IPS DF 19.7 (cell line): ENCODE measurements at places on chromosomes 1 and 21.

- DNase-seq: no peak
These were observed 1.1 kb upstream of the ABCD3 start for GRCh38 chr1:94416901-94417727.

GRCh38 chr1:188668083-188668482 lies 1809.6 kb downstream of the BRINP3 start:
- peak; percentile 25 for DNase-seq

DNA sequence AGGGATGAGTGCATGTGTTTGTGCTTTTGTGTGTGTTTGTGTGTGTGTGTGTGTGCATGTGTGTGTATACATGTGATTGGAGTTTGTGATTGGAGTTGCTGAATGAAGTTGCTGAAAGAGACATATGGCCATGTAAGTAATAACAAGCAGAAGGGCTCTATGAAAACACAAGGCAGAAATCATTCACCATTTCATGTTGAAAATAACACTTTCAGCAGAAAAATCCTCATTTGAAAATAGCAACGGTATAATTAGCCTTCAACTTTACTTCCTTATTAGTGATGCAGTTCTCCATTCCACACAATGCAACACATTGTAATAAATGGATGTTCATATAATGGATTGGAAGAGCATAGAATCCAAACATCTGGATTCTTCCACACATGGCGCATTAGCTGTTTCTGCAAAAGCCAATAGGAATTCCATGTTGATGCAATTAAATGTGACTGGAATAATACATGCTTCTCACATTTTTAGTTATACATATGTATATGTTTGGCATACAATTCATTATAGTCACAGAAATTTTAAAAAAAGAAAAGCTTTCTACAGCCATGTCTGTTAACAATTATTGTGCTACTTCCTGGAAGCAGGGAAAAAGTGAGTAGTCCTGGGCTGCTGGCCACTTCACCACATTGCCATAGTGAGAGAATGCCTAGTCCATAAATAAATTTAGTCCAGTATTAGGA lies 538.0 kb downstream of the LTN1 start:
- DNase-seq: no peak

GRCh38 chr1:167584581-167584980 lies 31.0 kb upstream of the CREG1 start:
- DNase-seq: no peak

DNA sequence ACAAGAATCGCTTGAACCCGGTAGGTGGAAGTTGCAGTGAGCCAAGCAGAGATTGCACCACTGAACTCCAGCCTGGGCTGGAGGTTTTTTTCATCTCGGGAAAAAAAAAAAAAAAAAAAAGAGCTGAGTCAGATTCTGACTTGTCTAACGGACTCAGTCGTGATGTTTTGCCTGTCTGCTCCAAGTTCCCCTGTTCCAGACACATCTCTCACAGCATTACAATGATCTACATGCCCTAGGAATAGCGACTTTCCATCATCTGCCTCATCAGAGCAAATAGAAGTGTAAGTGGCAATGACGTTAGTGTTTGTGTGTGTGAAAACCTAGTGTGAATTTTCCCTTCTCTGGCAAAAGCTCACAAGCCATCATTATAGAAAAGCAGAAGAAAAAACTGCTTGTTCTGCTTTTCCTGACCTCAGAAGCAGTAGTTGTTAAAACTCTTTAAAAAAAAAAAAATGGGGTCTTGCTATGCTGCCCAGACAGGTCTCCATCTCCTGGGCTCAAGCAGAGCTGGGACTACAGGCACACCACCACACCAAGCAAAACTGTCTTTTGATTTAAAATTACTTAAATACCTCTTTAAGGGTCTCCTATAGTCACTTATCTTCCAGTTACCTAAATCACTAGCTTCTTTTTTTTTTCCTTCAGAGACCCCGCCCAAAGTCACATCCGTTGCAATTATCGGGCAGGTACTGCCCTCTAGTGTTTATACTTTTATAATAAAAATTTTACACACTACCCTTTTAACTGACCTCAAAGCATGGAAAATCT lies 37.3 kb downstream of the PLEKHO1 start:
- no peak for DNase-seq

DNA sequence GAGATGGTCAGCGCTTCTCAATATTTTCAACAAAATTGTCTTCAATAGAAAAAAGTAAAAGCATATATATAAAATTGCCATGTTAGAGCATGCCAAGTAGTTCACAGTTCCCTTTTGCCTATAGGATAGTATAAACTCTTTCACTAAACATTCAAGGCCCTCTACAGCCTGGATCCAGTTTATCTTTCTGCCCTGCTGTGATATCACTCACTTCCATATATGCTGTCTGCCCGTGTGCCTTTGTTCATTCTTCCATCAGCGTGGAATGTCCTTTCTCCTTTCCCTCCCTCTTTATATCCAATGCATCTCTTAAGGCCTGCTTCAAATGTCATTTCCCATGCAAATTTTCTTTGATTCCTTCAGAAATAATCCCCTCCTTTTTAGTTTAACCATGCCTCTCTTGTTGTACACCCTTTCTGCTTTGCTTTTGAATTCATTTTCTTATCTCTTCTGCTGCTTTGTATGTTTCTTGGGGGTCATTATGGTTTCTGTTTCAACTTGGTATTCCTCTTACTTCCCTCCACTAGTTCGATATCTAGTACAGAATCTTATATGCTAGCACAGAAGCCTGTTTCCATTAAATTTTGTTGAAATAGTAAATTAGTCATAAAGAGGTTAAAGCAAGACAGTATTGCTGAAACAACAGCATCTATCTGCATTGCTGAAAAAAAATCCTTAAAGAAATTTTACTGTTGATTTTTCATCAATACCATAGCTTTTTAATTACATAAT lies 44.7 kb downstream of the XCL2 start:
- no peak for DNase-seq

- DNase-seq: no peak
These were observed at the start of gene PAQR6 for GRCh38 chr1:156247460-156248322. Gene PAQR6 (minus strand): TSS chr1:156248056. CDS start chr1:156246731, 1,325 bp downstream.

DNA sequence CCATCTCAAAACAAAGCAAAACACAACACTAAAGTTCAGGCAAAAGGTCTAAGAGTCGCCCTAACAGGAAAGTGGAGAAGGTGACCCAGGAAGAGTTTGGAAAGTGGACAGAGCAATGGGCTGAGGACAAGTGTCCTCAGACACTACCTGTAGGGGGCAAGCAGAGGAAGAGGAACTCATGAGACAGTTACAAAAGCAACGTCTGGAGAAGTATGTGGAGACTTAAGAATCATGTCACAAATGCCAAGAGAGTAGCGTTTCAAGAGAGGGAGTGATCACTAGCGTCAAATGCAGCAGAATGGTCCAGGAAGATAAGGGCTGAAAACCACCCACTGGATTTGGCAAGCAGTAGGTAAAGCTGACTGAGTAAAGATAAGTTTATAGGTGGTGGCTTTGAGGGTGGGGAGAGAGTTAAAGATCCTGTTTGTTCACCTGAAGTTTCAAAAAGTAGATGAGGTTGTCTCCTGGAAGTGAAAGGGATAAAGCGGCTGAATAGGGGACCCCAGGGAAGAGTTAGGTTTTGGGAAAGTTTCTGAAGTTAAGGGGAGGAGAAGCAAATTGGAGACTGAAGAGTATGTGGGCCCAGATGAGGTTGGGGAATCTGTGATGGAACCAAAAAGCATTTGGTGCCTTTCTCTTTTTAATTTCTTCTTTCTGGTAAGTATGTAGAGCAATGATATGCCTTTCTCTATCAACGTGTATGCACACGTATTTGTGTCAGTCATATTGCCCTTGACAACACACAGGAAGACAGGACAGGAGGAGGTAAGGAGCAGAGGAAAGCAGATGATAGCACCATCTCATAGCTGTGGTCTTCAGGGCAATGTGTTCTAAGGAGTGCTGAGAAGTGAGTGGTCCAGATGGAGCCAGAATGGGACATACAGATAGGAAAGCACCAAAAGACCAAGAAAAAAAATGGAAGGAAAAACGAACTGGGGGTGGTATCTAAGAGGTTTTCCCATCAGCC lies 3.1 kb downstream of the BSDC1 start:
- DNase-seq: no peak

DNA sequence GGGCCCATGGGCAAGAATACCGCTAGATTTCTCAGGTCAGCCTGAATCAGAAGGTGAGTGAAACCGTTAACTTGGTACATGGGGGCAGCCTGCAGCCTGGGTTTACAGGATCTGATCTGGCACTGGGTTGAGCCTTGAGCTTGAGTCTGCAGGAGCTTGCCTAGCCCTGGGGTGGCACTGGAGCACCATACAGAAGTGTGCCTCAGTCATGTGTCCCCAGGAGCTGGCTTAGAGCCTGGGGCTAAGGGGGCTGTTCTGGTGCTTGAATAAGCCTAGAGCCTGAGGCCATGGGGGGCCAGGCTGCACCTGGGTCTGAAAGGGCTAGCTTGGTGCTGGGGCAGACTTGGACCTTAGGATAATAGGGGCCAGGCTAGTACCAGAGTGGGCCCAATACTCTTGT lies 457.2 kb upstream of the PBX1 start:
- no peak for DNase-seq

GRCh38 chr21:28485301-28486022 lies 507.2 kb downstream of the LTN1 start:
- DNase-seq: no peak

DNA sequence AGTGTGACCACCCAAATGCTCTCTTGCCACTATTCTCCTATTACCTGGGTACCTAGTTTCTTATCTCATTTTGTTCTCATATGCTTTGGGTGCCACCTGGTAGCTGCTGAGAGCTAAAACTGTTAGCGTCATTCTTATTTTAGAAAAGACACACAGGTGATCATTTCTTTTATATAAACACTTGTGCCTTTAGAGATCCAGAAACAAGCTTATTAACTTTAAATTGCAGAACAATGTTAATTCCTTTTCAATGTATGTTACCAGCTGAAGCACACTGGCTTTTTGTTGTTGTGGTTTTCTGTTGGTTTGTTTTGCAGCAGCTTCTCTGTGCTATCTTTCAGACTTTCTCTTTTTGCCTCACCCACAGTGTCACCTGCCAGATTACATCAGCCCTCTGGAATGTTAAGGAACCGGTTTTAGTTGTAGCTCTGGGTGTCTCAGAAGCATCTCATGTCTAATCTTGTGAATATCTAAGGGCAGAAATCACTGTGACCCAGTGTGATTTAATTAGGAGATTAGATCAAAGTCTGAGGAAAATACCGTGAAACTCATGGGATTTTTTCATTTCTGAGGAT lies 43.4 kb upstream of the SLC19A2 start:
- peak; percentile 77 for DNase-seq

- no peak for DNase-seq
These were observed 77.6 kb downstream of the SPATA46 start for GRCh38 chr1:162299018-162299417.

- no peak for DNase-seq
These were observed 19.1 kb downstream of the MRPL37 start for GRCh38 chr1:54218883-54219687.

- no peak for DNase-seq
These were observed 1.2 kb downstream of the KCTD3 start for GRCh38 chr1:215568299-215568692.

DNA sequence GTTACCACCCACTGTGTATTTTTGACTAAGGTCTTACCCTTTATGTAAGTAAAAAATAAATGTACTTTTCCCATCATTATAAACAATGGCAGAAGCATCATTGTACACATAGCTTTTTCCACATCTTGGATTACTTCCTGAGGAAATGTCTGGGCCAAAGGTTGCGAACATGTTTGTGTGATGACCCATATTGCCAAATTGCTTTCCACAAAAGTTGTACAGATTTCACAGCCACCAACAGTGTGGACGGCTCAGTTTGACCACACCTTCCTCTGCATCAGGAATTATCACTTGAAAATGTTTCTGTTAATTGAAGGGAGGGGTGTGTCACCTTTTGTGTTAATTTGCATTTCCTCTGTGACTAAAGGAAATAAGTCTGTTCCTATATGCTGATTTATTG lies 25.7 kb downstream of the AKNAD1 start:
- DNase-seq: no peak

DNA sequence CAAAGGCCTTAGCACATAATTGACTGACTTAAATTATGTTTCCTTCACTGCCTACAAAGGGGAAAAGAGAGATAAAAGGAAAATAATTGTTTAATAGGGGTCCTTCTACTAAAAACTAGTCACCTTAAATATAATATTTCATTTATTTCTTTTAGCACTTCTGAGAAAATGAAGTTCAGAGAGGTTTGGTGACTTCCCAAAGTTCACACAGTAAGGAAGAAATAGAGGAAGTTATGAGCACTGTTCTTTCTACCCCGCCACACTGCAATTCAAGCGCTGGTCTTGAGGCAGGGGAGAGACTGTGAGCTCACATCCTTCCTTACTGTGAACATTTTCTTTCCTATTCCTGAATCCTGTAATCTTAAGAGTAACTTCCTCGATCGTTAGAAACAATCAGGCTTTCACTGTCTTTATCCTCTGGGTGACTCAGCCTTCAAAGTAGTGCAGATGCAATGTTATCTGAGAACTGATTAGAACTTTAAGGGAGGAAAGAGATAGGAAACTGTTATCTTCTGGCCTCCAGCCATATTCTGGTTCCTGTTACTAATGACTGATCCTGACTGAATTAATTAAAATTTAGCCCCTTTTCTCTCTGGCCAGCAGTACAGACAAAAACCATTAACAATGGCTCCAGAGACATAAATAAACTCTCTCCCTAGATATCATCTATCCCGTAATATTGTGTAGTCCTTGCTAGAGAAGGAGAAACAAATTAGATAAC lies 6.8 kb downstream of the RGS5 start:
- no peak for DNase-seq

DNA sequence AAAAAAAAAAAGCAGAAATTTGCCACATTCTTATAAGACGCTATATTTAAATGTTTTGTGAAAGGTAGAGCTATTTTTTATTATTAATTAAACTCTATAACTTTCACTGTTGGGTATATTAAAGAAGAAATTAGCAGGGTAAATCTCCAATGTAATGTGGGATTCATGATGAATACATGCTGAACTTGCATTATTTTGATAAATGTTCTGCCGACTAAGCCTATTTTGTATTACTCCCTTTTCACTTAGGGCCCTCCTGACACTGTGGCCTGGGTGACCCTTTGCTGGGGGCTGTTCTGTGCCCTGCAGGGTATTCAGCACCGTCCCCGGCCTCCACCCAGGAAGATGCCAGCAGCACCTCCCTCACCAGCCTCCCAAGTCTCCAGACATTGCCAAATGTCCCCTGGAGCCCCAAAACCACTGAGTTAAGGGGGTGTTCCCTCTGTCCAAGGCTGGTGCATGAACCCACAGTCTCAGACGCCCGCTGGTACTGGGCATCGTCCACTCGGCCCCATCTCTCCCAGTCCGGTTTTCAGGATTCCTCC lies 22.5 kb downstream of the RSPH1 start:
- DNase-seq: no peak

GRCh38 chr1:31723828-31724359 lies 20.1 kb upstream of the COL16A1 start:
- no peak for DNase-seq

GRCh38 chr1:112935461-112936111 lies 20.4 kb downstream of the SLC16A1 start:
- no peak for DNase-seq

- no peak for DNase-seq
These were observed 34.9 kb upstream of the NTNG1 start for GRCh38 chr1:107105914-107106313.

GRCh38 chr1:22773981-22774832 lies 63.6 kb downstream of the EPHB2 start:
- DNase-seq: no peak
